ENCODE measurements at places on chromosomes 11 and 22.

DNA sequence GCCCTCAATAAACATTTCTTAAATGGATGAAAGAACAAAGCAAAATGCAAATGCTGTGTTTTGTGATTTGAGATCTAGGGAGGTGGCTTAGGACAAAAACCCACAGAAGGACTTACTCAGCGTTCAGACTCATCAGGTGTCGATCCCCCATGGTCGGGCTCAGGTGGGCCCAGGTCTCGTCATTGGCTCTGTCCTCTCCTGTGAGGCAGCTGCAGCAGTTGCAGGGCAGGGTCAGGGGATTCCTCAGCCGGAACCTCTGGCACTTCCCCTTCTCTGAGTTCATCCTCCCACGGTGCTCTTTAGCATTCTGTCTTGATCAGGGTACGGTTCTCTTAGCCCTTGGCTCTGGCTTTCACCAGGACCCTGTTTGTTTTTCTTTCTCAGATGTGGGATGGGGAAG is 14.0 kb upstream of the ACR start:
- peak; percentile 38 for DNase-seq

GRCh38 chr22:24697172-24697571 is 77.3 kb downstream of the PIWIL3 start:
- no peak for DNase-seq

GRCh38 chr11:39144351-39145130 is 2314.9 kb downstream of the LRRC4C start:
- no peak for DNase-seq

GRCh38 chr11:2482204-2482603 is 37.4 kb downstream of the KCNQ1 start:
- no peak for DNase-seq

GRCh38 chr11:22275600-22275999 is 62.6 kb upstream of the SLC17A6 start:
- no peak for DNase-seq

DNA sequence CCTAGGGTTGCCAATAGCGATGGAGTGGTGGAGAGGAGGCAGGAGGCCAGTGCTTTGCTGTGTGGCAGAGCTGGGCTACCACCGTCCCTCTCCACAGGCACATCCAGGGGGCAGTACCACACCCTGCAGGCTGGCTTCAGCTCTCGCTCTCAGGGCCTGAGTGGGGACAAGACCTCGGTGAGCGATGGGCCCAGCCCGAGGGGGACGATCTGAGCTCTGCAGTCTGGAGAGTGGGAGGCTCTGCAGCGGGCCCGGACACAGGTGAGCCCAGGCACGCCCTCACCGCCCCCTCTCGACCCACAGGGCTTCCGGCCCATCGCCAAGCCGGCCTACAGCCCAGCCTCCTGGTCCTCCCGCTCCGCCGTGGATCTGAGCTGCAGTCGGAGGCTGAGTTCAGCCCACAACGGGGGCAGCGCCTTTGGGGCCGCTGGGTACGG is 2.5 kb downstream of the PKP3 start:
- no peak for DNase-seq

DNA sequence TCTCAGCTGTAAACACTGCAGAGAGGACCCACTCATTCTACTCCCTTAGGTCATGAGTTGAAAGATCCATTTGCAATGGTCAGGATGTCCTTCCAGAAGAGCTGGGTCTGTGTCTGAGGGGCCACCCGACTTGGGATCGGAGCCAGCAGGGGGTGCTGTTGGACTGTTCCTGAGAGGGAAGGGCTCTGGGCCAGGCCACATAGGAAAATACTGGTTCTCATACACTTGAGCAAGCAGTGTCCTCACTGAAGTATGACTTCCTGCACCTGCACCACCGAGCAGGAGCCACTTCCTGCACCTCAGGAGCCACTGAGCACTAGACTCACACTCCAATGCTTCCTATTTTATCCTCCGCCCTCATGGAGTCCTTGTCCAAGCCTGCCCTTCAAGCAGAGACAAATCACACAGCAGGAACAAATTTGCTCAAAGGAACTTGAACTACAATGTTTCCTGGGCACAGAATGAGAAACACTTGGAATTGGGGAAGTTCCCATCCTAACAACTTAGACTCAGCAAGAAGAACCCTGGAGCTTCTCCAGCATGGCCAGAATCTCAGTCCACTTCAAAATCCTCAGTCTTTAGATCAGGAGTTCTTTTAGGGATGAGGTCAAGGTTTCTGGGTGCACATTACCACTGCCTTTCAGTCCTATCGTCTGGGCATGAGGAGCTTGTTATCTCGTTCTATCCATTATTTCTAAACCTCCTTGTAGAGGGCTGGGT is 36.6 kb upstream of the VPREB1 start:
- DNase-seq = peak; percentile 81

GRCh38 chr11:68954836-68955606 is 25.8 kb downstream of the MRGPRD start:
- peak; percentile 89 for DNase-seq

DNA sequence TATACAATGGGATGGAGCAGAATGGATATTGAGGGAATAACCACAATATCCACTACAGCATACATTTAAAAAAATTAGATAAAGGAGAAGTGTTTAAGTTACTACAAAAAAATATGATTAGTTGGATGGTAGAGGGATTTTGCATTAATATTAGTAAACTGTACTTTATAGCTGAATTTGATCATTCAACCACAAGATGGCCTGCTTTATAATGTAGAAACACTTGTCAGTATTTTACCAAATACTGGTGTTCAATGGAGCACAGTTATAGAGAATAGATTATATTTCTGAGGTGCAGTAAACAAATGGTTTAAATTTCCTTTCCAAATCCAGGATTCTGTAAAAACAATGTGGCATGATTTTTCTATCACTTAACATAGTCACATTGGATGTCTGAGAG is 818.8 kb upstream of the CHORDC1 start:
- no peak for DNase-seq

GRCh38 chr11:33474866-33475265 is 217.7 kb downstream of the HIPK3 start:
- DNase-seq = no peak

GRCh38 chr11:26842478-26843282 is 120.8 kb upstream of the SLC5A12 start:
- no peak for DNase-seq

GRCh38 chr11:11482730-11483129 is 129.7 kb upstream of the CSNK2A3 start:
- DNase-seq = no peak

- no peak for DNase-seq
Measured at GRCh38 chr11:108494182-108494581, 4.0 kb downstream of the POGLUT3 start.

All from NB4 (cell line).